Mesothelial cell of epicardium (in vitro differentiated cells): ENCODE measurements at places on chromosomes 7 and 10. TPM values are rescaled to one million over a fixed set of nuclear protein-coding genes. Genes with fewer than 3 reads are reported as not detected.

DNA sequence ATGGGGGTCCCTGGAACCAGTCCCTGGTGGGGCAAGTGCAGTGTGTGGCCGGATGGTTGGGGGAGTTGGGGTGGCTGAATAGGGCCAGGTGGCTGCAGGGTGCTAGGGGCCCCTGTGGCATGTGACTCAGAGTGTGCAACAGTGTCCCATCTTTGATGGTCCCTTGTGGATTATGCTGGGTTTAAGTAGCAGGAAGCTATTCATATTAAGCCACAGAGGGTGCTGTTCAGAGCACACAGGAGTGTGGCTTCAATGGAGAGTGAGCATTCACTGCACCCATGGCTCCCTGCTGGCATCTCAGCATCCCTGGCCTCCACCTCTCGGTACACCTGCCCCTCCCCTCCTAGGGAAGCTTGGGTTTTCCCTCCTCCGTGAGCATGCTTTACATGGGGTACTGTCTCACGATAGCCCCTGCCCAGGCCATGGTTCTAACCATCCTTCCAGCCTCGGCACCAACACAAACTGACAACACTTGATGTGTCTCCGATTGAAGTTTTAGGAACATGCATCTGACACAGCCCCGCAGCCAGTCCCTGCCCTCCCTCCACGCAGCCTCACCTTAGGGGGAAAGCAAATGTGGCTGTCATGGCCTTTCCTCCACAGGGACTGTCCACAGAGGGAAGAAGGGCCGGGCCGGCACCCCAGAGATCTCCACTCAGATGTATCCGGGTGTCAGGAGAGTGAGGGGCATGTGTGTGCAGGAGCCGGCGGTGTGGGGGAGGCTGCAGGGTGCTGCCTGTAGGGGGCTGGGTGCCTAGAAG lies 30.4 kb upstream of the PPIF start:
- H3K27ac ChIP-seq = peak overlapping the region; percentile 54
- peaks cover 16% of the 10 kb centered on the region for H3K4me1 ChIP-seq
- peaks cover 17% of the 10 kb centered on the region for H3K36me3 ChIP-seq
- H3K27me3 ChIP-seq = no peaks in the 10 kb centered on the region
- no peak for DNase-seq
- no peak overlapping the region for H3K4me3 ChIP-seq

- H3K27me3 ChIP-seq = no peaks in the 10 kb centered on the region
- no peak overlapping the region for H3K27ac ChIP-seq
- no peak for DNase-seq
- no peaks in the 10 kb centered on the region for H3K36me3 ChIP-seq
- H3K4me3 ChIP-seq = no peak overlapping the region
Observed at GRCh38 chr7:36904101-36904500, 179.8 kb upstream of the AOAH start.

DNA sequence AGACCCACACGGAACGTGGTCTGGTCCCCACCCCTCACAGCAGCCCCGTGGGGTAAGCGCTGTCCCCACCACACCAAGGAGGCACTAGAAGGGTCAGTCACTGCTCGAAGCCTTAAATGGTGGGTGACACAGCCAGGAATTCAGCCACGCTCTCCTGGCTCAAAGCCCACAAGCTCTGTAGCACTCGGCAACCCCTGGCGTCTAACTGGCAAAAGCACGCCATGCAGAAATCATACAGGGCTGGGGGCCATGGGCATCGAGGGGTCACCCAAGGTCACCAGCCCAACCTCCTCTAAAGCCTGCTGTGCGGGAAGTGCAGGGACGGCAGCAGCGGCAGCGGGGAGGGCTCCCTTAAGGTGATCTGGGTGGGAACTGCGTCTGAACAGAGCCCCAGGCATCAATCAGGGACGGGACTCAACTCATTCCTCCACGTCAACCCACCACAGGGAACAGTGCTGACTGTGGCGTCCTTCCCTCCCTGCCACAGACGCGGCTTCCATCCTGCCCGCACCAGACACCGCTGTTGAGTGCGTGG lies 7.8 kb downstream of the GPER1 start:
- peaks cover 35% of the 10 kb centered on the region for H3K4me1 ChIP-seq
- H3K27me3 ChIP-seq = no peaks in the 10 kb centered on the region
- H3K27ac ChIP-seq = peak overlapping the region; percentile 72
- DNase-seq = no peak
- H3K4me3 ChIP-seq = peak overlapping the region; percentile 29

DNA sequence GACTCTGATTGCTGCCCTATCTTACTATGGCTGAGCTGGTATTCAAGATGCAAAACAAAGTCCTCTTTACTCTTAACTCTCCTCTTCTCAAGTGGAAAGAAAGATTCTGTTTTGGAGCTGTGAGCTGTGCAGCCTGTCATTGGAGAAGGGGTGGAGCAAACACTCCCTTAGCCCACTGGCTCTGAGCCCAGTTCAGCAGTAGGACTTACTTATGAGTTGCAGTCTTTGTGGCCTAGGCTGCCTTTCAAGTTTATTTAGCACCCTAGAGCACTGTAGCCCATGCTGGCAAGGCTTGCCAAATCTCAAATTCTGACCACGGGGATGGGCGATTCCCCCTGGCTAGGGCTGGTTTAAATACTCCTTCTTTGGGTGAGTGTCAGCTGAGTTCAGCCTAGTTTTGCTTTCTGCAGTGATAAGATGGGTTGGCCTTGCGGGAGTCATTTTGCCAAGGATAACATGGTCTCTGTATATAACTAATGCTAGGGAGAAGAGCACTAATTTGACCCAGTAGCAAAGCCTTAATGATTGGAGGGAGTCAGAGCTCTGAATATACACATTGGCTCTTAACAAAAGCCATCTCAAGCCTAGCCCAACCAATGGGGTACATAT lies 110.2 kb downstream of the MYO3A start:
- no peak overlapping the region for H3K4me3 ChIP-seq
- peak; percentile 29 for DNase-seq
- peaks cover 10% of the 10 kb centered on the region for H3K4me1 ChIP-seq
- no peaks in the 10 kb centered on the region for H3K27me3 ChIP-seq
- H3K36me3 ChIP-seq = peaks cover 9% of the 10 kb centered on the region
- no peak overlapping the region for H3K27ac ChIP-seq

- no peak overlapping the region for H3K4me3 ChIP-seq
- DNase-seq = no peak
- no peaks in the 10 kb centered on the region for H3K36me3 ChIP-seq
Observed at GRCh38 chr10:33719005-33719703, 384.7 kb upstream of the NRP1 start.

EEPD1 gene
- 18.0 to 21.8 TPM (median 20.1 TPM) in 3 replicates for total RNA-seq

MKI67 gene
- total RNA-seq = 42.8 to 50.9 TPM (median 44.0 TPM) in 3 replicates

CRYGN gene
- 9.4 to 12.2 TPM (median 10.5 TPM) in 3 replicates for total RNA-seq

CTAGE6 gene
- total RNA-seq = 0.14 to 0.36 TPM in 2 of 3 replicates, not detected in the other

PTF1A gene
- total RNA-seq = not detected in 3 replicates

OR13A1 gene
- total RNA-seq = 0.13 to 0.35 TPM (median 0.16 TPM) in 3 replicates

SPAM1 gene
- total RNA-seq = not detected in 3 replicates

SAMD9L gene
- 1.2 to 2.1 TPM (median 1.6 TPM) in 3 replicates for total RNA-seq

CHST15 gene
- 34.5 to 39.4 TPM (median 35.9 TPM) in 3 replicates for total RNA-seq

EPHB6 gene
- total RNA-seq = 28.0 to 30.9 TPM (median 28.9 TPM) in 3 replicates

DNA sequence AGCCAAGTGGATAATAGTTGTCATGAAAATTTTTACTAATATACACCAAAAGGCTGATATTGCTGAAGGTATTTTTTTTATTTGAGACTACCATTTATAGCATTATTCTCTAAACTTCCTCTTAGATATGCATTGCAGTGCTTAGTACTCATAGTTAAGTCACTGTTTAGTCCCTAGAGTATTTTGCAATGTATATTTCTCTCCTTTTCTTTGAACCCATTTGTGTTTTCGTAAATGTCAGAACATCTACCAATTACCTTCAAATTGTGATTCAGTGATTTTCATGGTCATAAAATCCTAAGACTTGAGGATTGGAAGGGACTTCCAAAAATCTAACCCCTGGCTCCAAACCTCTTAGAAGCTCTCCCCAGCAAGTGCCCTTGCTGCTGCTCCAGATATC lies 21.5 kb upstream of the CYP26C1 start:
- H3K27me3 ChIP-seq = no peaks in the 10 kb centered on the region
- DNase-seq = no peak
- H3K27ac ChIP-seq = no peak overlapping the region
- H3K4me1 ChIP-seq = peaks cover 17% of the 10 kb centered on the region
- H3K36me3 ChIP-seq = no peaks in the 10 kb centered on the region
- no peak overlapping the region for H3K4me3 ChIP-seq

TUBAL3 gene
- 0.11 to 0.22 TPM in 2 of 3 replicates, not detected in the other for total RNA-seq

SEM1 gene
- total RNA-seq = 70.1 to 75.7 TPM (median 73.5 TPM) in 3 replicates
